Posterior vena cava (tissue), 2 donors: ENCODE measurements at places on chromosomes 1 and 21.

GRCh38 chr1:175885326-175885725, 141.9 kb upstream of the TNR start:
- no peak for DNase-seq

DNA sequence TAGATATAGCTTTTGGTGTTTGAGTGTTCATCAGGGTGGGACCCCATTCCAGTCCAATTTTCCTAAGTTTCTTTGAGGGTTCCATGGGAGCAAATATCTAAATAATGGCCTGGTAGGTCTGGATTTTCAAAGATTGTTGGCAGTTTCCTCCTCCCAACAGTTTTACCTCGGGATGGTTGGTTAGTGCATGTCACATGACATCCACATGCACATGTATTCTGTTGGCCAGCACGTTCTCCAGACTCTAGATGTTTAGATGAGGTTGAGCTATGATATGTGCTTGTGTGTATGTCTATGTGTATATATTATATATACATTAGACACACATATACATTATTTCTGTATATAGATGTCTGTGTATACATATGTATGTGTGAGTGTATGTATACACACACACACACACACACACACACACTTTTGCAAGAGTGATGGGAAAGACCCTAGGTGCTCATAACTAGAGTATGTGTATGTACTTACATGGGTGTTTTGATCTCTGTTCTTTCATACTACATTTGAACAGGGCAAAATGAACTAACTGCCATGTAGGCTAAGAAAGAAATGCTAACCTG, 5.6 kb downstream of the RGS4 start:
- DNase-seq = no peak

DNA sequence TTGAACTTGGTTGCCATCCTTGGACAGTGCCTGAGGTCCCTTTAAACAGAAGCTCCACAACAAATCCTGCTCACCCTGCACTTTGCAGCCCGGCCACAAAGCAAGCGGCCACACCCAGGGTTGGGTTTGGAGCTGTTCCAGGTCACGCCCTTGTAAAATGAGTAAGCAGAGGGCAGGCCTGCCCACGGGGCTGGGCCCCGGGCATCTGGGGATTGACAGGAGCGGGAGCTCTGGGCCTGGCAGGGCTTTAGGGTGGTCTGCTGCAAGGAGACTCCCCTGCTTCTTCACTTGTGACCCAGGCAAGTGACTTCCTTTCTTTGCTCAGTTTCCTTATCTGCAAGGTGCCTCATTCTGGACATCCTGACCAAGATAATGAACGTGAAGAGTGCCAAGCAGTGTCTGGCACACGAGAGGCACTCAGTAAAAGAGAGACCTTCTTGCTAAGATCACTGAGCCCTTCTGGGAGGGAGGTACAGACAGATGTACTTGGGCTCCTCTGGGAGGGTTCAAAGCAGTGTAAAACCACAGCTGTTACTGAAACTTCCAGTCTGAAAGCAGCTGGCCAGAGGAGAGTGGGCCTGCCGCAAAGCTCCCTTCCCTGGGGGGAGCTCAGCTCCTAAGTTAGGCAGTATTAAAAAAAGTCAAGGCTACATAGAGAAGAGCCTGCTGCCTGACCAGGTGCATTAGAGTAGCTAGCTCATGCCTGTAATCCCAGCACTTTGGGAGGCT, 2.6 kb downstream of the E2F2 start:
- peak; percentile 96 for DNase-seq

GRCh38 chr1:173440430-173440829, 36.7 kb upstream of the PRDX6 start:
- DNase-seq = no peak

DNA sequence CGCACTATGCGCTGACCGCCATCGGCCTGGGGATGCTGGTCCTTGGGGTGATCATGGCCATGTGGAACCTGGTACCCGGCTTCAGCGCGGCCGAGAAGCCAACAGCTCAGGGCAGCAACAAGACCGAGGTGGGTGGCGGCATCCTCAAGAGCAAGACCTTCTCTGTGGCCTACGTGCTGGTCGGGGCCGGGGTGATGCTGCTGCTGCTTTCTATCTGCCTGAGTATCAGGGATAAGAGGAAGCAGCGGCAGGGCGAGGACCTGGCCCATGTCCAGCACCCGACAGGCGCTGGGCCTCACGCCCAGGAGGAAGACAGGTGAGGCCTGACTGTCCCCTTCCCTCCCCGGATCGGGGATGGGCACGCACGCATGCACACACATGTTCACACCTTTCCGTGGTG, 31.9 kb upstream of the FHAD1 start:
- DNase-seq = peak; percentile 83
